HFF-Myc (cell line): ENCODE measurements at places on chromosomes 11 and 22.

GRCh38 chr22:46067159-46068111 is 82.9 kb upstream of the PPARA start:
- no peak for DNase-seq

GRCh38 chr22:45199723-45200122 is 36.0 kb downstream of the NUP50 start:
- no peak for DNase-seq

- no peak for DNase-seq
Observed at GRCh38 chr11:15840966-15841365, 515.4 kb downstream of the SOX6 start.

GRCh38 chr22:25564979-25565677 is 653 bp downstream of the GRK3 start:
- DNase-seq, result no peak

GRCh38 chr11:15947681-15948648 is 408.4 kb downstream of the SOX6 start:
- DNase-seq, result no peak

DNA sequence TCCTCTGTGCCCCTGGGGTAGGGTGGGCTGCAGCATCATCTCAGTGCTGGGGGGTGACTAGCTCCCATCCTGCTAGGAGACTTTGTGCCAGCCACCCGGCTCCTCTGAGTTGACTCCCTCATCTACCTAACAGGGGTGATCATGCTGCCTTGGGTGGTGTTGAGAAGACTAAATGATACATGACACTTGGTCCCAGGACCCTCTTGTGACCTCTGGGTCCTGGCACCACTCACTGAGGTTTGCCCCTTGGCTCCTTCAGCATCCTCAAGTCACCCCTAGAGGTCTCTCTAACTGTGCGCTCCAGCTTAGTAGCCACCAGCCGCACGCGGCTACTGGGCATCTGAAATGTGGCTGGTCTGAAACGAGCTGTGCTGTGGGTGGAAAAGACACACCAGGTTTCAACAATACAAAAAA is 72.1 kb downstream of the LRRC32 start:
- no peak for DNase-seq

- peak; percentile 62 for DNase-seq
Observed at GRCh38 chr11:128621601-128622501, 34.5 kb upstream of the ETS1 start.

- DNase-seq, result no peak
Observed at GRCh38 chr11:119797736-119798135, 68.7 kb upstream of the NECTIN1 start.

DNA sequence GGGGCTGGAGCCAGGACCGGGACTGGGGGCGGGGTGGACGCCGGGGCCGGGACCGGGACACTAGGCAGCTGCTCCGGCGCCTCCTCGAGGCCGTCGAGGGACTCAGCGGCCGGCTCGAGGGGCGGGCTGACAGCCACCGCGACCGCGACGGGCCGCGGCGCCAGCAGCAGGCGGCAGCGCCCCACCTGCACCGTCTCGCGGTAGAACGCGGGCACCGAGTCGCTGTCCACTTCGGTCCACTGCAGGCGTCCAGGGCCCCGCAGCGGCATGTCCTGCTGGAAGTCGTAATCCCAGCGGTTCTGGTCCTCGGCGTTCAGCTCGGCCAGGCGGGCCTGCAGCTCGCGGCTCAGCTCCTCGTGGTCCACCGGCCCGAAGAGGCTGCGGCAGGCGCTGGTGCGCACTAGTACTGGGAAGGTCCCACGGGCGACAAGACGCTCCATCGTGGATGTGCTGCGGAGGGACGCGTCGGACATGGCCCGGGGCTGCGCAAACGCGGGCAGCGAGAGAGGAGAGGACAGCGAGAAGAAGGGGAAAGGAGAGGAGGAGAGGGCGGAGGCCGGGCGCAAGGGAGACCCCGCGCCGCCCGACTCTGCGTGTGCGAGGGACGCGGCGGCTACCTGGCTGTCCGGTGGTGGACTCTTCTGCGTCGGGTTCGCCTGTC is 428 bp downstream of the CDKN1C start:
- DNase-seq, result no peak

GRCh38 chr11:96113193-96113681 is 189.3 kb upstream of the MTMR2 start:
- DNase-seq, result no peak

- DNase-seq, result no peak
Observed at GRCh38 chr22:24541681-24542515, 13.0 kb downstream of the GUCD1 start.

DNA sequence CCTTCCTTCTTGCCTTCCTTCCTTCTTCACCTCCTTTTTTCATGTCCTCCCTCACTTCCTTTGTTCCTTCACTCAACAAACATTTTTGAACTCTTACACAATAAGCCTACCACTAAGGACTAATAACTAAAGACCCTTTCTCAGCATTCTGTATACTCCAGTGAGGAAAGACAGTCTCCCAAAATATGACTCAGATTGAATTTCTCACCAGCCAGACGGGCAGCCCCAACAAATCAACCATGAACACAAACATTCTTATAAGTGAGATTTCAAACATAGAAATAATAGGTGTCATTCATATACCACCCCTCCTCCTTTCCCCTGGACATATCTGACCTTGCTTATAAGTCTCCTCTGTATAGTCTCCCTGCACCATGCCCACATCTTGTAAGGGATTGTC is 1079.7 kb downstream of the OPCML start:
- no peak for DNase-seq

DNA sequence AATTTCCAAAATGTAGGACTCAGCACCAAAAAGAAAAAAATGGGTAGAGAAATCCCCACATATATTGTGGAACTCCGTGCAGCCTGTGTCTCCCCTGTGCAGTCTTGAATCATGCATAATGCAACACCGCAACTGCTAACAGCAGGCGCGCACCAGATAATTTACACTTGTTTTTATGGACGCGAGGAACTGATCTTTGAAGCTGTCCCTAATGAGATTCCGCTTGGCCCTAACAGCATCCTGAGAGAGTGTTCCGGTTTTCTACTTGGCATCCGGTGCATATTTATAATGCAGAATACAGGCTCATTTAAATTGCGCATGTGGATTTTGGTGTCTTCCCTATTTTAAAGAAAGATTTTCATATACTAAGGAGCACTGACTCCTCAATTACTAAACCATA is 21.1 kb downstream of the MPPED2 start:
- no peak for DNase-seq

GRCh38 chr11:69915501-69916250 is 96.5 kb upstream of the FGF3 start:
- peak; percentile 19 for DNase-seq

DNA sequence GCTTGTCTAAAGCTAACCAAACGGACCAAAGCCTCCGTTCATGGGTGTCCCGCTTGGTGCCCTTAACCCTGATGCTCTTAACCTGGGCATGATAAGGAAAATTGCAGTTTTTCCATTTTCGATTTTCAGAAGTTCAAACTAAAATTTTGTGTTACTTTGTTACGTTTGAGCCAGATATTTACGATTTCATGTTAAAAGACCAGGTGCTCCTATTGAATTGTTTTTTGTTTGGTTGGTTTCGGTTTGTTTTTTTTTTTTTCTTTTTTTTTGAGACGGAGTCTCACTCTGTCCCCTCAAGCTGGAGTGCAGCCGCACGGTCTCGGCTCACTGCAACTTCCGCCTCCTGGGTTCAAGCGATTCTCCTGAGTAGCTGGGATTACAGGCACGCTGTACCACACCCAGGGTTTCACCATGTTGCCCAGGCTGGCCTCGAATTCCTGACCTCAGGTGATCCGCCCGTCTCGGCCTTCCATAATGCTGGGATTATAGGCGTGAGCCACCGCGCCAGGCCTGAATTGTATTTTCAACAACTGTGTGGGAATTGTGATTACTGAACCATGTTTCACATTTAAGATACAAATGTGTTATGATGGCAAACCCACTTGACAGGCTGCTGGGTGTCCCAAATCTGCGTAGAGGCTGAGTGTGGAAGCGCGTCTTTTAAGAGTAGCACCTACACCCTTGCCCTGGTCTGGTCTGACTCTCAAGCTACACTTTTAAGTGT is 864 bp upstream of the USP28 start:
- DNase-seq, result no peak

- peak; percentile 76 for DNase-seq
Observed at GRCh38 chr11:110991661-110992355, 253.7 kb upstream of the POU2AF2 start.

GRCh38 chr11:25200925-25201324 is 704.1 kb downstream of the LUZP2 start:
- DNase-seq, result no peak

GRCh38 chr22:25007444-25008106 is 55.1 kb downstream of the KIAA1671 start:
- DNase-seq, result no peak

DNA sequence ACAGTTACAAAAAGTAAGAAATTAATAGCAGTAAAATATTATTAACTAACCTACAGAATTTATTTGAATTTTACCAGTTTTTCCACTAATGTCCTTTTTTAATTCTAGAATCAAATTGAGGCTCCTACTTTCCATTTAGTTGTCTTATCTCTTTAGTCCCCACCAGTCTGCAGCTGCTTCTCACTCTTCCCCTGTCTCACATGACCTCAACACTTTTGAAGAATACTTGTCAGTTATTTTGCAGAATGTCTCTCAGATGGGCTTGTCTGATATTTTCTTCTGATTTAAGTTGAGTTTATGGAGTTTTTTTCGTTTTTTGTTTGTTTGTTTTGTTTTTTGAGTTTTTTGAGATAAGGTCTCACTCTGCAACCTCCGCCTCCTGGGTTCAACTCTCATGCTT is 74.3 kb upstream of the ADORA2A start:
- DNase-seq, result no peak

DNA sequence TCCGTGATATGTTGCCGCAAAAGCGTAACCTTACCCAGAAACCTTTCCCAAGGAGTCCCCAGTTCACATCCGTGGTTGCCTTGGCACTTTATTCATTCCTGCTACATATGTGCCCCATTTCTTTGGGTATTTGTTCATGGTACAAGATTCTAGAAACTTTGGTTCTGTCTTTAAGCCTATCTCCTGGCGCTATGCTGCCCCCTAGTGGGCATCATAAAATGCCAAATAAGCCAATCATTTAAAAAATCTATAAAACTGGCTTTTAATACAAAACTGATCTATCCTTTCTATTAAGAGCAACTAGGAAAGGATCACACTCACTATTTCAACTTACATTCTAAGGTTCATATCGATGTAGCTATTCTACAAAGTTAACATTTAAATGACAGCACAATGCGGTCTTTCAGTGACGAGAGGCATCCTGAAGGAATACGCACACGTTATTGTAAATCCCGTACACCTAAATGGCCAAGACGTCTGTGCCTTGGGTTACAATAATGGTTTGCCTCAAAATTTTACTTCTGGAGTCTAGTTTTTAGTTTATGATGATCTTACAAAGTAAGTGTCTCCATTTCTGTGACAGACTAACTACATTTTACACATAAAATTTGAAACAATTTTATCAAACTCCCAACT is 16.2 kb downstream of the PIWIL3 start:
- DNase-seq, result peak; percentile 9

DNA sequence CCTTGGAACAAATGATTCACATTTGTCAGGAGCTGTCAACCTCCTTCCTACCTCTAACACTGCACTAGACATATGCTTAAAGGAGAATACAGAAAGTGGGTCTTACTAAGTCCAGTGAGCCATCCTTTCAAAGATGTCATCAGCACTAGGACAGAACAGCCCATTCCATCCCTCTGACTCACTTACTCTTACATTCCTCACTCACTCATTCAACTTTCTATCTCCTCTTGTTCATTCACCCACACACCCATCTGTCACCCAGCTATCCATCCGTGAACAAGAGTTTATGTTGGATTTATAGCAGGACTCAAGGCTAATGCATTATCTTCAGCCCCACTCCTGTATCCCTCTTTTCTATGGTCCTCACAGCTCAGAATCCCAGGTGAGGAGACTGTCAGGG is 9.1 kb downstream of the INSC start:
- DNase-seq, result no peak
